ENCODE measurements at places on chromosomes 3 and 15.
A peak's percentile ranks its signal among the peaks of the same experiment; 100 is the strongest.

GRCh38 chr3:126657901-126658300 lies 3.0 kb upstream of the TXNRD3 start:
- DNase-seq = no peak

GRCh38 chr15:85314633-85315032 lies 65.8 kb upstream of the AKAP13 start:
- no peak for DNase-seq

- DNase-seq = no peak
Measured at GRCh38 chr3:189094539-189094938, 77.2 kb upstream of the TPRG1 start.

DNA sequence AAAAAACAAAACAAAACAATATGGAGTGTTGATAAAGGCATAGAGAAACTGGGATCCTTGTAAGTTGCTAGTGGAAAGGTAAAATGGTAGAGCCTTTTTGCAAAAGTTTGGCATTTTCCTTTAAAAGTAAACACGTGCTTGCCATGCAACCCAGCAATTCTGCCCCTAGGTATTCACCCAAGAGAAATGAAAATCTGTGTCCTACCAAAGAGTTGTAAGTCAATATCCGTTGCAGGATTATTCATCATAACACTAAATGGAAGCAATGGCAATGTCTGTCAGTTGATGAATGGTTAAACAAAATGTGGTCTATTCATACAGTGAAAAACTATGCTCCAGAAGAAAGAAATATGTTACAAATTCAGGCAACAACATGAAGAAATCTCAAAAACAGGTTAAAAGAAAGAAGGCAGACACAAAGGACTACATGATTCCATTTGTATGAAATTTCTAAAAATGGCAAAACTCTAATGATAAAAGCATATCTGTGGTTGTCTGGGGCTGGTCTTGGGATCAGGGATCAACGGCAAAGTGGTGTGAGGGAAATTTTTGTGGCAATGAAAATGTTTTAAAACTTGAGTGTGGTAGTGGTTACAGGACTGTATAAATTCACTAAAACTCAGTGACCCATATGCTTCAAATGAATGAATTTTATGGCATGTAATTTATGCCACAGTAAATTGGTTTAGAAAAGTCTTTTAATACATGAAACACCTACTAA lies 229.6 kb downstream of the OPA1 start:
- no peak for DNase-seq

DNA sequence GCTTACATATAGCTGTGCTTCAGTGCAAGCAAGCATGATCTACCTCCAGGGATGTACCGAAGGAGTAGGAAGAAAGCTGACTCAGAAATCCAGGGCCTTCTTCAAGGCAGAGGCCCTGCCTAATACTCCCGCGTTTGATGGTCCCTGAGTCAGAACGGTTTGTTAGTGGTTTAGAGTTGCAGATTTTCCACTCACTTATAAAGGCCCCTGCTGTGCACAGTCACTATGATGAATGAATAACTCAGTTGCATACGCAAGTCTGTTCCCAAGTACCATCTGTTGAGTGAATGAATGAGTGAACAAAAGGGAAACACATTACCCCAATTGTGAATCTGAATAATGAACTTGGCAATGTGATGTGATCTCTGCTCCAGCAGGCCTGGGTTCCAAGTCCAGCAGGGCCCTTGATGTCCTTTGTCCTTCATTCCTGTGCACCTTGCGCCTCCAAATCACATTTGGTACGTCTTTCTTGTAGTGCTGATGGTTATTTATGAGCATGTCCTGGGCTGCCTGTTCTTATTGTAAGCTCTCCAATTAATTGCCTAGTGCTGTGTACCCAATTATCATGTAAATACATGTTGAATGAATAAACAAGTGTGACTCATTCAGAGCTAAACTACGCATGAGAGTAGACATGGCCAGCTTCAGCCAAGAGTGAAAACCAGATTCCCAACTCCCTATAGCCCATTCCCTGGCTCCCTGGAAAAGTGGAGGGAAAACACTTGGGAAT lies 85.3 kb upstream of the LIMD1 start:
- DNase-seq = peak; percentile 53

- no peak for DNase-seq
Measured at GRCh38 chr3:194785315-194785714, 99.6 kb downstream of the FAM43A start.

- peak; percentile 43 for DNase-seq
Measured at GRCh38 chr3:134464064-134464688, 21.6 kb downstream of the ANAPC13 start.

DNA sequence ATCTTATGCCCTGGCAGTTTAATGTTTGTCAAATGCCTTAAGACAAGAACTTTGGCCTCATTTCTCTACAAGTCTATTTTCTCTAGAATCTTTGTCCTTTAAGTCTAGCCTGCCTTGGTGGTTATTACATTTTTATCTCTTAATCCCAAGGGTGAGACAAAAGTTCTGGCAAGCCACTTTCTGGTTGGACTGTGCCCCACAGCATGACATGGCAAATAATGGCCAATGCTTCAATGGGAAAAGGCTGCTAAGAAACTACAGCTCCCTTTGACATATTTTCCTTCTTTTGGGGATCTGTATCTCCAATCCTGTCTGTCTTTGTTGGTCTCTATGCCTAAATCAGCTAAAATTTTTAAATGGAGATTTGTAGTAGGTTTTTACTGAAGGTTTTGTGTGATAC lies 181.6 kb upstream of the MBNL1 start:
- no peak for DNase-seq

- DNase-seq = no peak
Measured at GRCh38 chr3:129514563-129514962, 13.9 kb upstream of the RHO start.

DNA sequence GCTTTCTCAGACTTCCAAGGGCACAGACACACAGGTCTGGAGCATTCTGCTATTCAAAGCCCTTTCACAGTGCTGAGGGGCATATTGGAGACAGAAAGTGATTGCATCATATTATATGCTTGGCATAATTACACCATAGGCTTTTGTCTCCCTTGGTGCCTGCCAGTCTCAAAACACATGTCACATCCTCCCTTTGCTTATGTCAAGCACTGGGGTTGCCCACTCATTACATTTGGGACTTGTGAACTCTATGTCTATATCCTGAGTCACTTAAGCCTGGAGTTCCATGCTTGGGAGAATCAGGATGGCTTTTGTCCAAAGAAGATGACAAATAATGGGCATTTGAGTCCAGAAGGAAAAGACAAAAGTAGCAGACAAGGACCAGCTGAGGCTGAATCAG lies 12.3 kb upstream of the PDZRN3 start:
- no peak for DNase-seq

GRCh38 chr3:72043204-72044133 lies 258.5 kb upstream of the PROK2 start:
- no peak for DNase-seq

DNA sequence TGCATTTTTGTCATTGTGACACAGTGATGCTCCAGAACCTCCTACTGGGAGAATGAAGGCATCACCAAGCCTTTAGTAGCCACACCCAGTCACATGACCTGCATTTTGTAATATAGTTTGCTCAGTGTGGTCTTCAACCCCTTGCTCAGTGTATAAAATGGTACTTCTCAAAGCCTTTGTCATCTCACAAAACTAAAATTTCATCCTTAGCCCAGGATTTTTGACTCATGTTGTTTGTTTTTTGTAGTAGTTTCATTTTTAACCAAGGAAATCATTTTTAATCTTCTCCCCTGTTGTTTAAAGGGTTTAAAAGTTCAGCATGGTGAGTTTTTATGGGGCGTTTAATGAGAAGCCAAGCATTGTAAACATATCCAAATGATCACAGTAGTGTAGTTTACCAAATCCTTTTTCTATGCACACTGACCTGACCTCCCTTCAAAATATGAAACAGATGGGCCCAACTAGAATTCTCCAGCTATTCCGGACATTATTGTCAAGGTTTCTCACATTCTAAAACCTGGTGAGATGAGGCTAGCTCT lies 123.5 kb upstream of the IL12A start:
- no peak for DNase-seq

- DNase-seq = no peak
Measured at GRCh38 chr3:112858410-112859069, 11.9 kb upstream of the CD200R1L start.

DNA sequence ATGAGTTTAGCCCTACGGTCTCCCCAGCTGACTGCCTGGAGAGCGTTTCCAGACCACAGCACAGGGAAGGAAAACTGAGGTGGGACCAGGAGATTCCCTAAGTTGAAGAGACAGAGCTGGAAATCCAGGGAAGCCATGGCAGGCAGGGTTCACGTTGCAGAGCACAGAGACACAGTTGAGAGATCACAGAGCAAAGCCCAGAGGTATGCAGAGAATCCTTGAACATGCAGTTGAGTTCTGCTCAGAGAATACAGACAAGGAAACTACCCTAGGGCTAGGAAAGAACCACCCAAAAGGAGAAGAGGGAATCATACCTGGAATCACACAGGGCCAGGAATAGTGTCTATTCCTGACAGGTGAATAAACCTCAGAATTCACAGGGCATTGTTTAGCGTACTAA lies 14.3 kb downstream of the SLC28A1 start:
- DNase-seq = no peak

DNA sequence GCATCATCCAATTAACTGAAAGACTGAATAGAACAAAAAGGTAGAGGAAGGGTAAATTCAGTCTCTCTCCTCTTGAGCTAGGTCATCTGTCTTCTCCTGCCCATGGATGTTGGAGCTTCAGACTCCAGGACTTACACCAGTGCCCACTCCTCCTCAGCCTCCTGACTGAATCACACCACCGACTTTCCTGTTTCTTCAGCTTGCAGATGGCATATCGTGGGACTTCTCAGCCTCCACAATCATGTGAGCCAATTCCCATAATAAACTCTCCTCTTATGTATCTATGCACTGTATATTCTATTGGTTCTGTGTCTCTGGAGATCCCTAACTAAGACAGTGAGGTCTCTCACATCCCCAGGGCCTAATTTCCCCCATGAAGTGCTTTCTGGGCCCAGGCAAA lies 140.4 kb downstream of the CD47 start:
- no peak for DNase-seq

GRCh38 chr3:72260588-72260910 lies 475.6 kb upstream of the PROK2 start:
- DNase-seq = no peak

- no peak for DNase-seq
Measured at GRCh38 chr3:170808041-170808440, 62.0 kb downstream of the RPL22L1 start.

GRCh38 chr3:111335512-111336303 lies 206.3 kb upstream of the CD96 start:
- no peak for DNase-seq

- DNase-seq = no peak
Measured at GRCh38 chr3:5115506-5116162, 6.5 kb upstream of the ARL8B start.

- peak; percentile 59 for DNase-seq
Measured at GRCh38 chr3:41881233-41881821, 80.6 kb downstream of the ULK4 start.

- peak; percentile 26 for DNase-seq
Measured at GRCh38 chr3:73592154-73593144, 32.3 kb downstream of the PDZRN3 start.

DNA sequence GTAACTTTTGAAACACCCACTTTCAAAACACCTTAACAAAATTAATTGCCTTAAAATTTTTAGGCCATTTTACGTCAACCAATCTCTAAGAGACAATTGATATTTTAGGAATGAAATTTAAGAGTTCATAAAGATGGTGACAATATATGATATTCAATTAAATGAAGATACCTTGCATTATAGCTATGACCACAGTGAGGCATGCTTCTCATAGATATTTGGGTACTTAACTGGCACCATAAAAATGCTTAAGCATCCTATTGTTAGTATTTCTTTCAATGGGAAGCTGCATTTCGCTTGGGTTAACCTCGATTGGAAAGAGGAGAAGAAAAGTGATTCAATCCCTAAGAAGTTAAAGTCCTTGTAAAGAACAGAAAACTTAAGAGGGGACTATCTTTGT lies 209.0 kb downstream of the GAP43 start:
- no peak for DNase-seq

GRCh38 chr3:151827816-151828215 lies 13.9 kb downstream of the AADAC start:
- DNase-seq = no peak

GRCh38 chr15:85313339-85313738 lies 67.1 kb upstream of the AKAP13 start:
- DNase-seq = no peak

DNA sequence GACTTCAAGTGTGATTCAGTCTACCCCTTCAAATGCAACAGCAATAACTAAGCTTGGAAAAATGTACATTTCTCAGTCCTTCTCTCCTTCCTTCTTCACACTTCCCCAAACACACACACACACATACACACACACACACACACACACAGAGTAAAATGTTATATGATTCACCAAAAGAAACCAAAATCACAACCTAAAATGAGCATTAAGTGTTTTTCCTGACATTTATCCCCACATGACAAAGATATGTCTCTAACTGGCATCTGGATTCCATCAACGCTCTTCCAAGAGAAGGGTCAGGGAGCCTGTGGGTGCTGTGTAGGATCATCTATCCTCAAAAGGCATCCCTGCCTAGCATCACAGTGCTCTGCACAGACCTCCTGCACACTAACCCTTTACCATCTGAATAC lies 21.0 kb downstream of the PDZRN3 start:
- no peak for DNase-seq

- no peak for DNase-seq
Measured at GRCh38 chr3:74489050-74489792, 125.2 kb downstream of the CNTN3 start.

DNA sequence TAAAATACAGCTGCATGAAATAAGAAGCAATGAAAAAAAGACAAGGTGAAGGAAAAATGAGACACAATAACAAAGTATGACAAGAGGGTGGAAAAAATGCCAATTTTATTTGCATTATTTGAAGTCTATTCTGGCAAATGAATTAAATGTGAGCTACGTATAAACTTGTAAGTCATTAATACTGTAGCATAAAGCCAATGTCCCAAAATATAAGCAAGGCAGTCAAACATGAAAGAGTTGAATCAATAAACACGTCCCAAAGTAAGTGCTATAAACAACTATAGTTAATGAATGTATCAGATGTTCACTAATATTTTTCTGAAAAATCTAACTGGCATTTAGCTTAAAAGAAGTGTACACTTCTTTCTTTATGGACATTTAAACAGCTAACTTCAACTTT lies 481.9 kb downstream of the ROBO1 start:
- no peak for DNase-seq

- DNase-seq = no peak
Measured at GRCh38 chr3:107574650-107575049, 51.9 kb downstream of the BBX start.
